ENCODE measurements at places on chromosomes 5 and 9.

- DNase-seq: no peak
These were observed 32.3 kb downstream of the ERP44 start for GRCh38 chr9:100066539-100066938.

DNA sequence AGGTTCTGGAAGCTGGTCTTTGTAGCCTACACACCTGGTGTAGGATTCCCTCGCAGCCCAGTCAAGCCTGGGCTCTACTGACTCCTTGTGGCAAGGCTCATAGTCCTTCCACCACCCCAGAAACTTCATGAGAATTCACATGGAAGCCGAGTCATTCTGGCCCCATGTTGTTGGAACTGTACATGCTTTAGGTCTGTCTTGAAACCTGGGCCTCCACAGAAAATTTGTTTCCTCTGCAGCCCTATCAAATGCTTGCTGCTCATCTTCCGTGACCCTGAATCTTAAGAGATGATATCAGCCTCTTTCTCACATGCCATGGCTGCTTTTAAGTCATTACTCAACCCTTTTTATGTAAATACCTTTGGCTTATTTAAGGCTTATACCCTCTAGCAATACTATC, 113.4 kb upstream of the GRHPR start:
- DNase-seq: no peak

- DNase-seq: peak; percentile 59
These were observed 10.2 kb downstream of the C9orf50 start for GRCh38 chr9:129610473-129611306.

- DNase-seq: no peak
These were observed 601.9 kb downstream of the RAB3C start for GRCh38 chr5:59184769-59185168.

DNA sequence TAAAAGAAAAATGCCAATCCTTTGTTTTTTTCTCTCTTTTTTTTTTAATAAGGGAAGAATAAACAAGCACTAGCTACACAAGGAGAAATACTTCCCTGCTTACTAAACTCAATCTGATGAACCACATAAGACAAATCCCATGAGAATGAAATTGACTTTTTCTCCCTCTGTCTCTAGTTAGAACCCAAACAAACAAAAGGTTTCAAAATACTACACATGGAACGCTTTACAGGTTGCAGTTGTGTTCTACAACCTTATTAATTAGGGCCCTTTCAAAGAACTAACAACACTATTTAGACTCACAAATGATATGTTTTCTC, 124.5 kb downstream of the PDE4D start:
- no peak for DNase-seq

DNA sequence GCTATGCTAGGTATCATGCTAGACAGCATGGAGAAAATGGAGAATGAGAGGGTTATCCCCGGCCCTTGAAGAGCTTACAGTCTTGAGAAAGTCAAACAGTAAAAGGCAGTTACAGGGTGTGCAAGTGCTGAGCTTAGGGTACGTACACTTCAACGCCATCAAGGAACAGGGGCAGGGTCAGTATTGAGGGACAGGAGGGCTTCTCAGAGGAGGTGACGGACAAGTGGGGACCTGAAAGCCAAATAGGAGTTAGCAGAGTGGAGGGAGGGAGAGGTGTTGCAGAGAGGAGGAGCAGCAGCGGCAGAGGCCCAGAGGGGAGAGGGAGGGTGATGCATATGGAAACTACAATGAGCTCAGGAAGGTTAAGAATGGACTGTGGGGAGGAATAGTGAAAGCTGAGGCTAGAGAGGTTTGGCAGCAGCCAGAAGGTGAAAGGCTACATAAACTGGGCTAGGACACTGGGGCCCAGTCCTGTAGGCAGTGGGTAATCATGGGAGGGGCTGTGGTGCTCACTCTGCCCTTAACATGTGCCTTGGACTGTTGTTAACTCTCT, 88.0 kb downstream of the NRG2 start:
- DNase-seq: no peak

DNA sequence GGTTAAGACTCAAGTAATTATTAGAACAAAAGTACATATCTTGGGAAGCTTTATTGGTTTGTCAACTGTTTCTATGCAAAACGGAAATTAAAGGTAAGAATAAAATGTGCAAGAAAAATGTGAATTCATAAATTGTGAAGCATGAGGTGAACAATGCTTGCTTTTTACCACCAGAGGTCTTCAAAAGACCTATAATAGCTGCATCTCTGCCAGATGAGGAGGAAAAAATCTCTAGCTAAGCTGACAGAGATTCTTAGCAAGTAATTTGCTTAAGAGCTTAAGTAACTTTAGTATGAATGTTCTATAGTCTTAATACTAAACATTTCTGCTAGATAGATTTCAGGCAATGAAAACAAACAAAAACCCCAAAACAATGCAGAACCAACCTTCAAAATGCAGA, 54.1 kb downstream of the MRPS30 start:
- no peak for DNase-seq

GRCh38 chr5:1376981-1377380, 32.1 kb upstream of the CLPTM1L start:
- no peak for DNase-seq

DNA sequence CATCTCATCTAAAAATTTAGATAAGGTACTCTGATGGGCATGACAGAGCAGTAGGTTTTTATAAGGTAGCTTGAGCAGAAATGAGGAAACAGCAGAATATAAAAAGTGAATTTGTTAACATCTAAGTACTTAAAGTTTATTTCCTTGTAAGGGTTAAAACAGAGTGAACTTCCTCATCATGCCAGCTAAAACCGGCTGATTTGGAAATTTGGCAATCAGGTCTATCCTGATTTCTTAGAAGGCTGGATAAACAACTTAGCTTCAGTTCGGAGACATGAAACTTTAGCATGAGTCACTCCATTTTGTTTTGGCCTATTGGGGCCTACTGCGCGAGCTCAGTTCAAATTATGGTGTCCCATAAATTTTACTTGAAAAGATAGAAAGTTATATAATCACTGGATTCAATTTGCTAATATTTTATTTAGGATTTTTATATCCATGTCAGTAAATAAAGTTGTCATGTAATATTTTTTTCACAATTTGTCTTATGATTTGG, 241.6 kb upstream of the RORB start:
- DNase-seq: no peak

DNA sequence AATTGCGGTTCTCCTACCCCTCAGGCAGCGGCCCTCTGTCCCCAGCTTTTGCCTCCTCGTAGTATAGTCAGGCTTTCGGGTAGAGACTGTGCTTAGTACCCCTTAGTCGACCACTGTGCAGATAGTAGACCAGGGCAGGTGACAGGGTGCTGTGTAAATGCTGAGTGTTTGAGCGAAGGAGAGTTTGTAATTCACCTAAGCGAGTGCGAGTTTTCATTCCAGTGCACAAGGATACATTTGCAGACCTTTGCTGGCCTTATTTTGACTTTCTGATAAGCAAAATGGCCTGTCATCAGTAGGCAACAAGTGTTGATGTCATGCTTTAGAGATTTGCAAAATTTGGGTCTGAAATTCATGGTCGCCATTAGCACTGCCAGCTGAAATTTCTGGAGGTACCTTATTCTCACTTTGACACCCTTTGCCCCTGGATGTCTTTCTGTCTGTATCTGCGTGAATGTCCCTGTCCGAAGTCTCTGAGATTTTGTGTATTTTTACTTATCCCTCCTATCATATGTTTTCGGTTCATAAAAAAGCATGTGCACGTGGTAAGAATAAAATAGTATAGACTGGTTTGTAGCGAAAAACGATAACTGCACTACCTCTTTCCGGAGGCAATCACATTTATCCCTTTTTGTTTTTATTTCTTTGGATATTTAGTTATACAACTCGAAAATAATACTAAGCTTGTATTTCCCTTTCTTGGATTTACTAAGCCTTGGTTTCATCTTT, 1.9 kb downstream of the LMNB1 start:
- DNase-seq: no peak

- DNase-seq: no peak
These were observed 15.0 kb downstream of the TBC1D2 start for GRCh38 chr9:98240475-98240874.

DNA sequence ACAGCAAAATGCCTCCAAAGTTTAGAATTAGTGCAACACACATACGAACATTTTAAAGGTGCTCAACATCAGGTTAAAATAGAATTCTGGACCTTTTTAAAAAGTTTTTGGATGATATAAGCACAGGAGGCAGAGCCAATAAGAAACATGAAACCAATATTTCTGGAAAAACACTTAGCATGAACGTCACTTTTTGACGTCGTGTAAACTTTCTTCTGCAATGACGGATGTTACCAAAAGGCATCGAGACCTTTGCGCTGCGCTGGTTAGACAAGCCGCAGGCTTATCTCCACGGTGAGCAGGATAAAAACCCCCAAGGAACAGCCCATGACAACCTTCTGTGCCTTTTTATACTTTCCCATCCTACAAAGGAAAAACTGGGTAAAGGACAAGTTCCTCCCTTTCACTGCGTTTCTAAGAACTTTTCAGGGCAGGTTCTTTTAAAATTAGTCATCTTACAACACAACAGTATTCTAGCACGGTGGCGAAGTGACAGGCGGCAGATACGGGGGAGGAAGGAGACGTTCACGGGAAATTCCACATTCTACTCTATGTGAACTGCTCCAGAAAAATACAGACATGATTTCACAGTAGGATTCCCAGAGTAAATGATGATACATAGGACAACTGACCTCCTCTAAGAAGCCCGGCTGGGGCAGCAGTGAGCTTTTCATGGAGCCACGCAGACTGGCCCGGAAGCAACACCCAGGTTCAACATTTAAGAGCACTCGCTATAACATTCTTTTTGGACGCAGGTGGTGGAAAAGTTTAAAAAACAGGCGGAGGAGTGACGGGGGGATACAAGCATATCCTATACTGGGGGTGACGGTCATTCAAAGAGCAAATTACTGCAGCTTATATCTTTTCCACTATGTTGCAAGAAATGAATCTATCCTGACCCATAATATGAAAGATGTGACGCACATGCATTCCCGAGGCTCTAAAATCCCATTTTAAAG, 52.4 kb downstream of the USP20 start:
- DNase-seq: no peak

DNA sequence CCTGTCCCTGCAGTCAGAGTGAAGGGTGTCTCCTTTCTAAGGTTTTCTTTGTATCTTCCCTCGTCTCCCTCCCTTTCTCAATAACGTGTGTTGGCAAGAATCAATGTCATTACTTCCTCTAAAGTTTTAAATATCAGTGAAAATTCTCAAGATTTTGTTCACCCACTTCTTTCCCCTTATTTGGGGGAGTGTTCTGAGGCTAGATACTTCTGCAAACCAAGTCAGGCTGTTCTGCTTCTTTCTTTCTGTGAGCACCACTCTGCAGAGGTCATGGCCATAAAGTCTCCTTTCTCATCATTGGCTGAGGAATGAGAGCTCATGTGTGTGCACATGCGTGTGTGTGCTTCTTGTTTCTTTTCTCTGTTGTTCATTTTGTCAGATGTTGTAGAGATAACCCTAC, 26.6 kb upstream of the SPATA31C2 start:
- no peak for DNase-seq

- DNase-seq: no peak
These were observed 203.0 kb upstream of the TUT7 start for GRCh38 chr9:86557063-86557766.

DNA sequence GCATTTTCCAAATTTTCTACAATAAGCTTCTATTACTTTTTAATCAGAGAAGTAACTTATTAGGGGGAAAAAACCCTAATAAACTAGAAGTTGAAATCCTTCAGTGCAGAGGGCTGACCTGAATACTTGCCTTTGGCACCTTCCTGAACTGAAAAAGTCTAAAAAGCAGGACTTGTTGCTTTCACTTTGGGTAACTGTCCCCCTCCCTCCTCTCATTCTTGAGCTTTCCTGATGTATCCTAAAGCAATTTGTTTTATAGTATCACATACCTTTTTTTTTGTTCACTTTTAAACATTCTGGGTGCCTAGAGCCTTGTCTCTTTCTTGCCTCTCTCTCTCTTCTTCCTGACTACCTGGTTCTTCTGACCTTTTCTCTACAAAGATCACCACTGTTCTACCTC, 64.0 kb upstream of the ERBIN start:
- no peak for DNase-seq

- no peak for DNase-seq
These were observed 20.7 kb downstream of the ACTL7B start for GRCh38 chr9:108834959-108835665.

GRCh38 chr9:70701163-70701562, 286.7 kb upstream of the KLF9 start:
- DNase-seq: no peak

- no peak for DNase-seq
These were observed 1.9 kb upstream of the PCDHB16 start for GRCh38 chr5:141180313-141180712.

GRCh38 chr5:138461343-138462125, 3.7 kb upstream of the EGR1 start:
- no peak for DNase-seq

DNA sequence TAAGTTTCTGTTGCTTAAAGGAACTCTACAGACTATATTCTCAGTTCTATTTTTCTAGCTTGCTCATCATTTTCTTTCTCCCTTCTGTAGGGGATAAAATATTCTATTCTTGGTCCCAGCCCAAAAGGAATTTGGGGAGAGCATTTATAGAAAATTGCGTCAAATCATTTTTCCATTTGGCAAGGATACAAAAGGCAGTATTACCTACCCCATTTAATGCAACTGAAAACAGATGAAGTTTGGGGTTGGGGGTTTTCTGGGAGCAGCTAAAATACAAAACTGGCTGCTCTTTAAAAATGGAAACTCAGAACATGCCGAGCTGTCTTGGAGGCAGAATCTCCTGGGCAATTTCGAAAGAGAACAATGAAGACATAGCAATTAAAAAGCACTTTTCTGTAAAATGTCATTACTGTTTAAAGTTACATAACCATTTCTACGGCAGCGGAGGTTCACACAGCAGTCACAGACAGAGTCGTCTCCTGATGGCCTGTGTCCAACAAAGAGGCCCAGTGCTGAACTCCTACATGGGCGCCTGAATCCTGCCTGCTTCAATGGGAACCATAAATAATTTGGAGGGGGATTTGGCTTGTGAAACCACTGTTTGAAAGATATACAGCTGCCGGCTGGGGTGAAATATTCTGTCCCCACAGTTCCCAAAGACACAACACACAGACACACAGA, 152.4 kb downstream of the BRINP1 start:
- no peak for DNase-seq

DNA sequence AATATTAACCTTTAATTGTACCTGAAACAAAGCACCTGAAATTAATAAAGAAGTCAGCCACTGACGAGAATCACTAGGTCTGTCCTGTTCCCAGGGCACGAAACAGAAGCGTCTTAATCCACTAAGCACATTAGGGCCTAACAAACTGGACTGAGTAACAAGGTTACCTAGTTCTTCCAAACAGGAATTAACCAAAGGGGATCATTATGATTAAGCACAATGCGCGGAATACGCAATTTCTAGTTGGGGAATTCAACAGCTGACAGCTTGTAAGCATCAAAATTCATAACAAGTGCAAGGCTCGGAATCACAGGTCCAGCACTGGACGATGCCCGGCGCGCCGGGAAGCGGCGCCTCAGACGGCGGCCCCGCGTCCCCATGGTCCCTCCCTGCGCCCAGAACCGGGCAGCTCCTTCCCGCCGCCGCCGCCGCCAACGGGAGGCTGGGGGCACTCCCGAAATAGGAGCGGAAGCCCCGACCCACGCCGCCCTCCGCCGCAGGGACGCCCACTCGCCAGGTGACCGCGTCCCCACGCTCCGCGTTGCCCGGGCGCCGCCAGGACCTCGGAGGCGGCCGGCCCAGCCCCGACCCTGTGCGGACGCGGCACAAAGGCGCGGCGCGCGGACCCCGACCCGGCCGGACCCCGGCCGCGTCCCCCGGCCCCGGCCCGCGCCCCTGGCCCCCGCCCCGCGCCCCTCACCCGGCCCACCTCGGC, 898 bp downstream of the CAMSAP1 start:
- DNase-seq: no peak

GRCh38 chr9:106862821-106863720, at the start of gene ZNF462:
Gene ZNF462 (plus strand): TSS chr9:106863166. CDS start chr9:106923384, 60,218 bp downstream.
- DNase-seq: no peak

GRCh38 chr5:73948720-73949119, 322.7 kb downstream of the ARHGEF28 start:
- no peak for DNase-seq

All from stimulated activated CD8-positive, alpha-beta memory T cell treated with anti-CD3 and anti-CD28 coated beads, Interleukin-7, amount 100 ng/mL, for 1 hour (primary cell).